NCI-H510A (cell line): ENCODE measurements at places on chromosomes 2 and 18.

GRCh38 chr2:240250985-240251847, 110.8 kb upstream of the OTOS start:
- no peak for DNase-seq

DNA sequence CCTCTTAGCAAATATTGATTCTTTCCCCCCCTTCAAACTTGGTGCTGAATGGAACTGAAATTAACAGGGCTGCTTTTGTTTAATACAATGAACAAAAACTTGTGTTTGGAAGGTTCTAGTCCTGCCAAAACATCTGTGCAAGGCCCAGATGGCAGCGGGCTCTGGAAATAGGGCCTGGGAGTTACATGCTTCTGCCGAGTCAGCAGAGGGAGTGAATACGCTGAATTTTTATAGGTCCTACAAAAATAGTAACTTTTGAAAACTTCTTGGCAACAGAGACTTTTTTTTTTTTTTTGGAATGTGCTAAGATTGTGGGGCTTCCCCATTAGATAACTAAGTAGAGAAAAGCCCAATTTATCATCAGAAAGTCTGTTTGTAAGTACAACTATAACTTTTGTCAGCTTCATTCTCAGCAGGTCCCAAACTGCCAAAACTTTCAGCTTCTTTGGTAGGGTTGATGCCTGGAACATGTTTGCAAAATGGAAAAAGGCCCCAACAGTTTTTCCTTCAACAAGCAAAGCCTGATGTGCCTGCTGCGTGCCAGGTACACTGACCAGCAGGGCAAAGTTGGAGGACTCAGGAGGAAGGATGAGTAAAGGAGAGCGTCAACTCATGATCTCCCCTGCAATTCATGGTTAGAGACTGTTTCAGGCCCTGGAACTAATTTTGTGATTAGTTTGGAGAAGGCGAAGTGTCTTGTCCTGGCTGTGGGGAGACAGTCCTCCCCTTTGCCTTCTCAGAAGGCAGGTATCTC, 45.1 kb upstream of the HDAC4 start:
- DNase-seq: no peak

DNA sequence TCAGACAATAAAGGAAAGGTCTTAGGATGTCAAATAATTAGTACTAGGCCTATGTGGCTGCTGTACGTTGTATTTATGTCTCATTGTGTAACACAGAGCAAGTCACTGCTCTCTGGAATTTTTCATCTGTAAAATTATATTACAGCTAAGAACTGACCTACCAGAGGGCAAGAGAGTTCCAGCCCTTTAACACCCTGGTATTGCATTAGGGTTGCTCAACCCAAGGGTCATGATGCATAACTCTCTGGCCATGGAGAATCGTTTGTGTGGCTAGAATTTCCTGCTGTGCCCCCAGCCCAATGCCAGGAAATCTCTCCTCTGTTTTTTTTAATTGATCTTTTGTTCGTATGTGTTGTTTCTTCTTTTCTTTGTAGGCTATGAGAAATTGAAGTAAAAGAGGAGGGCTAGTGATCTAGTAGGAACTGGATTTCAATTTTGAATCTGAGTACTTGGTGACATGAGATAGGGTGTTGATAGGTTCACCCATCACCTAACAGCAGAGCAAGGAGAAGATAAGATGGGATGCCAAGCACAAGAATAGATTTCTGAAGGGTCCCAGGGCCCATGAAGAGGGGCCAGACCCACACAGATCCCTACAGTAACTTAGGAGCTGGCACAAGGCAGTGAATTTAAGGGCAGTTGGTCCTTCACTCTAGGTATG, 571.2 kb upstream of the TNP1 start:
- no peak for DNase-seq

GRCh38 chr2:150917961-150918713, 343.5 kb downstream of the RBM43 start:
- no peak for DNase-seq

DNA sequence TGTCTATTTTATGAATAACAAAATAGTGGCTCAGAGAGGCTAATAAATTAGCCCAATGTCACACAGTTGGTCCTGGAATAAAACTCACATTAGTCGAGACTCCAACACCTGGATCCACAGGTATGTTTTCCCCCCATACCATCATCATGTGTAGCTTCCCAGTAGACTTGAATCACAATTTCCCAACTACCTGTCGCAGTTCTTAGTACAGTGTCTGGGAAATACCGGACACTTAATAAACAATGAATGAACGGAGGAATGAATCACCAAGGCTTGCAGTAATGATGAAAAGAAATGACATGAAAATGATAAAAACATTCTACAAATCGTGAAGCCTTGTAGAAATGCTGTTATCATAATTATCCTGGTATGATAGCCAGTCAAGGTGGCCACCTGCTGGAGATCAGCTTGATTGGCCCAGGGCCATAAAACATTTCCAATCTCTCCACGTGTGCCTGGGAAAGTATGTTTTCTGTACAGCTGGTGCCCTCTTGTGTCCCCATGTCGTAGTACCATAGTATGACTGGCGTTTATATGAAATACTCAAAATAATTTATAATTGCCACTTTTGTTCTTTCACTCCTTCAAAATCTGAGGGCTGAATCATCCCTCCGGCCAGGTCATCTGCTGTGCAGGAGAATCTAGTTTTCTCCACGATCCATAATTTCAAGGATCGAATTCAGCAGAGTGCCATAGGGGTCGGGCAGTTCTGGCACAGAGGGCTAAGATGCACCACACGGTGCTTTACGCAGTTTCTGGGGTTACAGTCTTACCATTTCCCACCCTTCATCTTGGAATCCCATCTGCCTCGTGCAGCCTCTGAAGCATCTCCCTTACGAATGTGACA, 95.4 kb downstream of the LAMA1 start:
- peak; percentile 73 for DNase-seq

GRCh38 chr2:111686994-111687393, 197.0 kb downstream of the ANAPC1 start:
- DNase-seq: no peak
